ENCODE measurements at places on chromosomes 2 and 18.

DNA sequence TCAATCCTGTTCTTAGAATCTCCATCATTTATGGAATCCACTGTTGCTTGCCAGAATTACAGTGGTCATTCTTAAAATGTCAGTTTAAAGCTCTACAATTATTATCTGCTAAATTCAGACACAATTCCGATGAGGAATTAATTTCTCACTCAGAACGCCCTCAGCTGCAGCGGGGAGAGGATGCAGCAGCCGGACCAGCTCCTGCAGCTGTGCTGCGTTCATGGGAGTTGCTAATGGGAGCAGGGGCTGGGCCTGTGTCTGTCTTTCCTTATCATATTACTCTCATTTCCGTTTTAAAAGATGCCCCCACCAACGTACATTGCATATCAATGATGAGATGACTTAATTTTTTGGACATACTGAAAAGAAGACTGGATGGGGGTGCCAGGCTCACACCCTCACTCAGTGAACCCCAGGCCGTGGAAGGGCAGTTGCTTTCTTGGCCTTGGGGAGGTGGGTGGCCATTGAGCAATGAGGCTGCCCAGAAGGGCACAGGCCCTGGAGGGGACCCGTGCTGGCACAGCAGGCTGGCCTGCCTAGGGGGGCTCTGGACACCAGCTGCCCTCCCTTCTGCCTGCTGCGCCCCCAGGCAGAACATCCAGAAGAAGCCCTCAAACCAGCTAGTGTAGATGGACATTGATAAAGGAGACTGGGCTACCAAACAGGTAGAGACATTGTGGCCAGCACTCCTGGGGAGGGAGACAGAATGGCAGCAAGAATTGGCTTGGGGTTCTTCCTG, 503.6 kb upstream of the MYT1L start:
- no peak for DNase-seq

GRCh38 chr2:204437815-204438756, 107.2 kb upstream of the PARD3B start:
- no peak for DNase-seq

DNA sequence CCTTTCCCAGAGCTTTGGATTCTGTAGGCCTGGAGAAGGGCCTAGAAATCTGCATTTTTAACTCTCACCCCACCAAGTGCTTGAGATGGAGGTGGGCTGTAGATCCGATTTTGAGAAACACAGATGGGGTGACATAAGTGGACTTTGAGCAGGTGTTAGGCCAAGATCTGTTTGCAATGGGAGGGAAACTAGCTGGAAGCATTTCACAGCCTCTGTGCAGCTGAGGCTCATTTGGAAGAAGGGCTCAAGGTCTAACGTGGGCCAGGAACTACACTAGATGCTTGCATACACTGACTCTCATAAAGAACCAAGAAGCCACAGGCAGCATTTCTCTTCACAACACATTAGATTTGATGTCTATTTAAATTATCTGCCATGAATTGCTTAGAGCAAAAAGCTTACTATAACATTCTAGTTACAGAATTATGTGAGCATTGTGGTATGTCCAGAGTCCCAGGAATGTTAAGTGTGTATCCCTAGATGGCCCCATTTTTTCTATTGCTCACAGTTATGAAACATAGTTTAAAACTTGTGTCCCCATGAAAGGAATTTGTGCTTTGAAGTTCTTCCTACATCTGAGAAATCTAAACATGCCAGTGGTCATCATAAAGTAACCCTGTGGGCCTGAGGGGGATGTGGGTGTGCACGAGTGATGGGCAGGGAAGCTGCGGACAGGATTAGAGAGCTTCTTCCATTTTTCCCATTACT, 77.2 kb downstream of the CD28 start:
- no peak for DNase-seq

DNA sequence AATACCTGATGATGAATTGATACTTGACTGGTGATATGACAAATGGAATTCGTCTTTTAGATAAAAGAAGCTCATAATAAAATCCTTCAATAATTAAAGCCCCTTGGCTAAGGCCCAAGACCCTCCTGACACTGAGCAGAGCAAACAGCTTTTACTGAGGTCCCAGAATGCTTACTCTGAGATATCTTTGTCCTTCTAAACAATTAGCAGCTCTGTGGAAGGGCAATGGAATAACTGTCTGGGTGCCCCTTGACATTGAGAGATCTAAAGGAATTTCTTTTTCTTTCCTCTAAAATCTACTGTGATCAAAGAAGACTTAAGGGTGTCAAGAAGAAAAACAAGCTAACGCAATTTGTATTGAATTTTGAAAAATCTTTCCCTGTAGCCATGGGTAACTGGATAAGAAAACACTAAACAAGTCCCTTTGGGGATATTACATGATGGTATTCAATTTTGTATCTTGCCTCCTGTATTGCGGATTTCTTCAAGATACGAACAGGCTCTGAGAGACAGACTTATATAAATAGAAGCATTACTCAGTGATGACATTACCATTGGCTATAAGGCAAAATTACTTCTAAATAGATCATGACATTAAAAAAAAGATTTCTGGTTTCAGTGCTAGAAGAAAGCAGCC, 128.8 kb downstream of the MREG start:
- no peak for DNase-seq

DNA sequence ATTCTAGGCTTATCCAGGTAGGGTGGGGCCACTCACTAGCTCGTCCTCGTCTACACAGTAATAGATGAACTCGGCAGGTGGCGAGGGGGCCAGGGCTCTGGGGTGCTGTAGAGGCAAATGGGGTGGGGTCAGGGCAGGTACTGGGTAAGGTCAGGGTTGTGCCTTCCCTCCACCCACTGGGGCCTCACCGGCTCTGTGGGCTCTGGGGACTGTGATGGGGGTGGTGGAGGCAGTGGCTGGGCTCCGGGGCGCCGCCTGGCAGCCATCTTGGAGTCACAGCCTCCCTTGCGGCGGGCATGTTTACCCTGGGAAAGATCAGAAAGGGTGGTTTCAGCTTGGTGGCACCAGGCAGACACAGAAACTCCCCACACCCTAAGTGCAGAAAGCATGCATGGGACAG, 6.4 kb downstream of the MBD1 start:
- no peak for DNase-seq

DNA sequence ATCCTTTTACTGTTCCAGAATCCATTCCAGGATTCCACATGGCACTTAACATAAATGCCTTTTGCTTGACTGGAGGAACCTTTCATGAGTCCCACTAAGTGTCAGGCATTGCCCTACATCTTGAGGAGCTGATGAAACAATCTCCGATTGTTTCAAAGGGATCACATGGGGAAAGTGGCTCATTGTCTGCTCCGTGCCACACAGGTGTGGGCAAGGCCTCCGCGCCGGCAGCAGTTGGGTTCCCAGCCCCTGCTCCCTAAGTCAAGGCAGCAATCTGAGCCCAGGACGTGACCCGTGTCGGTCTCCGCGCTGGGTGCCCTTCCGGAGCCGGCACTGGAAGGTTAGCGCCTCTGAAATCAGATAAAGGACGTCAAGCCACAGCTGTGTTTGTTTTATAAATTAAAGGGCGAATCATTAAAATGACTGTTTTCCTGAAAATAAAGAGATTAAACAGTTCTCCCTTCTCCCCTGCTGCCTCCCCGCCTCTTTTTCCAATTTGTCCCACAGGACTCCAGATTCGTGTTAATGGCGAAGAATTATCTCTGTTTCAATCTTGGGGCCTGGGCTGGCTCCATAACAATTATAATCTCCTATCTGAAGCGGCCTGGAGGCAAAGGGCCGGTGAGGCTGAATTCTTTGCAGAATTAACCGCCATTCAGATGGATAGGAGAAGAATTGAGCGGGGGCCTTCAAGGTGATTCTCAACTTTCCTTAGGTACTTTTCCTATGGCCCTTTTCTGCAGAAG, 84.3 kb upstream of the FZD7 start:
- DNase-seq: no peak

DNA sequence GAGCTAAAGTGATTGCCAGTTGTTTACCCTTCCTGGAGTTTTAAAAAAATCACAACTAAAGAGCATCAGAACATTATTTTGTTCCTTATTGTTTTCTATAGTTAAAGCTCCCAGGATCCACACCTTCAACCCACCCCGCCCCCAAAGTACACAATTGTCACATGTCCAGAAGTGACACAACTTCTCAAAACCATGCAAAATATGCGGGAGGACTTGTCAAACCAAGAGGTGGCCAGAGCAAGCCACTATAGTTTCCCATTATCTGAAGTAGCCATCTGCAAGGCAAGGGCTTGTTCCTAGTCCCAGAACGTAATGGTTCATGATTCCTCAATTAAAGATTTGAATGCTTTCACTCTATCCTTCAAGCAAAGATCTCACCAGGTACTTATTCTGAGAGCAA, 9.9 kb upstream of the INO80C start:
- DNase-seq: no peak

- no peak for DNase-seq
Observed at GRCh38 chr2:144131042-144131441, 388.9 kb downstream of the ZEB2 start.

GRCh38 chr2:218022851-218023530, 20.2 kb upstream of the TNS1 start:
- no peak for DNase-seq

DNA sequence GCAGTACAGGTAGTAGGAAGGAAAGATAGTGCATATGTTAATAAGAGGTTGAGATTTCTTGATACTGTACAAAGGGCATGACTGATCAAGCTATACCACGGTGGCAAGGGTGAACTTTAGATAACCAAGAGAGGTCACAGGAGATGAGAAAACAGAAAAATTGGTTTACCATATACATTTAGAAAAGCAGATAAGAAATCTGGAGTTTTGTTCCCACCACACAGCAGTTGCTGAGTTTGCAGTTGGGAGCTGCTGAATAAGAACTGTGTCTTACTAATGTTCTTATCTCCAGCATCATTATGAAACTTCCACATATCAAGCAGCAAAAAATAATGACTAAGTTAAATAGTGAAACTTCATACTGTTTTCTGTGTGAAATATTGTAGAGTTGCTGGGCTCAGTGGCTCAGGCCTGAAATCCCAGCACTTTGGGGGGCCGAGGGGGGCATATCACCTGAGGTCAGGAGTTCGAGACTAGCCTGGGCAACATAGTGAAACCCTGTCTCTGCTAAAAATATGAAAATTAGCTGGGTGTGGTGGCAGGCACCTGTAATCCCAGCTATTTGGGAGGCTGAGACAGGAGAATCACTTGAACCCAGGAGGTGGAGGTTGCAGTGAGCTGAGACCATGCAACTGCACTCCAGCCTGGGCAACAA, 12.0 kb upstream of the IMPACT start:
- DNase-seq: no peak

DNA sequence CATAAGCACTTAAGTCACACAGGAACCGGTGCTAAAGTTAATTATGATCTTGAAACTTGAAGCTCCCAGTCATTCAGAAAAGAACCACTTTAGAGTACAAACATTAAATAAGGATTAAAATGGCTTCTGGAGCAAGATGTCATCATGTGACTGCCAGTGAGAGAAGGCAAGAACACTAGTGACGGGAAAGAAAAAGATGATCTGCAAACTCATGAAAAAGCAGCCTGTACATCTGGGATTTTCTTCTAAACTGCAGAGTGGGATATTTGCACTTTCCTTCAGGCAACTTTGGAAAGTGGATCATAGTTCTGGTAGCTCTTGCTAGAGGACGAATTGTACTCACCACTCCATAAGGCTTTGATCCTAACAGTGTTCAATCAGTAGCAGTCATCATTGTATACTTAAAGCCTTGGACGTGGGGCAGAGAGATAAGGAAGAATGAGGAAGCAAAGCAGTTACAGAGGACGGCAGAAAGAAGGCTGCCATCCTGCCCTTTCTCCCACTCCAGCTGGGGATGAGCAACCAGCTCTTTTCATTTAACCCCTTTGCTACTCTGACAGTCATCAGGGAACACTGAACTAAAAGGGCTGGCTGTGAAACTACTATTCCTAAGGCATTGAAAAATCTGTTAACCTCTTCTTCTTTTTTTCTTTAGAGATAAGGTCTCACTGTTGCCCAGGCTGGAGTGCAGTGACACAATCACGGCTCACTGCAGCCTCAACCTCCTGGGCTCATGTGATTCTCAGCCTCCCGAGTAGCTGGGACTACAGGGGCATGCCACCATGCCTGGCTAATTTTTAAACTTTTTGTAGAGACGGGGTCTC, 18.1 kb downstream of the ABHD3 start:
- no peak for DNase-seq

DNA sequence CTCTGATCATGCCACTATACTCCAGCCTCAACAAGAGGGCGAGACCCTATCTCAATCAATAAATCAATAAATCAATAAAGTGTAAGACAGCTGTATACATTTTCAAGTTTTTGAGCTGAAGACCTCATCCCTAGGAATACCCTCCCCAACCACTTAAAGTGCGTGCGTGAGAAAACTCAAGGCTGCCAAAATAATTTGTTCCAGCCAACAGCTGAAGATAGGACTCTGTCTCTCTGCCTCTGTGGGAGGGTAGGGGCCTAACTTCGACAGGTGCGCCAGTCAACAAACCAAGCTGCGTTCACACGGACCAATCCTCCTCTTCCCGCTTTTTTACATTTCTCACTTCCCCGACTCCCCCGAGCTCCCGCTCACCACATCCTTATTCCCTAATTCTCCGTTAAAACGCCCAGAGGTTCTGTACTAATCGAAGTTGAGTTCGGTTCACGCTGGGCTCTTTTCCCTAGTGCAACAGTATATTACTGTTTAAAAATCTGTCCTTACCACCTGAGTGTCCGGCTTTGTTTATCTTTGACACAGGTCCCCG, 618 bp downstream of the POLR2D start:
- DNase-seq: no peak

DNA sequence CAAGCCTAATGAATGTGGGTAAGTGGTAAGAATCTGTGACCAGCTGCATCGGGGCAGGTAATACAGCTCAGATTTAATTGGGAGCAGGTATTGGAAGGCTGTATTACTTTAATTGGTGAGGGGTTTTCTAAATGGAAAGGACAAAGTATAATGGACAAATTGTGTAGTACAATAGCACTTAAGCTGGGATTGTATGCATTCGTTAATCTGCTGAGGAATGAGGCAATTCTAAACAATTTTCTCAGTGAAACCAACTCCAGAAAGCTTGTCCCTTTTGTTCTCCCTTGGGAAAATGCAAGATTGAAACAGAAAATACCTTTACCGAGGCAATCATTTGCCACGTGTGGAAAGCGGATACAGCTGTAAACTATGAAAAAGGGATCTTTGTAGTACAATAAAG, 801.6 kb upstream of the POU3F3 start:
- no peak for DNase-seq

DNA sequence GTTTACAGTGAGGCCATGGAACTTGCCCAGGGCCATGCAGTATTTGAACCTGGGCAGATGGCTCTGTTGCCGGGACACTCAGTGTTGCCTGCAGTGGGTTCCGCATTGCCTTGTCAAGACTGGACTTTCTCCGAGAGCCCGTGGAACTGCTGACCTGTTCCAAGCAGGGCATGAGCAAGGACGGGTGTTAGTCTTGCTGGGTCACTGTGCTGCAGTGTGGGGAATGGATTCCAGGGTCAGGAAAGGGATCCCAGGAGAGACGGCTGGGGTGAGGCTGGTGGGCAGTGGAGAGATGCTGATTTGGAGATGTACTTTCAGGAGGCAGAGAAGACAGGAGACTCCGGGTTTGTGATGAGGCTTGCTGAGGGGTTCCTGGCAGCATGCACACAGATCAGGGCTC, 348.7 kb upstream of the HS6ST1 start:
- DNase-seq: no peak
